ENCODE measurements at places on chromosomes 5 and 9.
A peak's percentile ranks its signal among the peaks of the same experiment; 100 is the strongest.

- H3K27ac ChIP-seq: no peak overlapping the region
- no peak overlapping the region for H3K4me3 ChIP-seq
- H3K27me3 ChIP-seq: no peaks in the 10 kb centered on the region
- H3K36me3 ChIP-seq: no peaks in the 10 kb centered on the region
- no peaks in the 10 kb centered on the region for H3K4me1 ChIP-seq
- DNase-seq: no peak
Observed at GRCh38 chr9:89821081-89821480, 216.3 kb downstream of the GADD45G start.

- H3K36me3 ChIP-seq: no peaks in the 10 kb centered on the region
- H3K4me1 ChIP-seq: no peaks in the 10 kb centered on the region
- H3K27me3 ChIP-seq: no peaks in the 10 kb centered on the region
- peak overlapping the region; percentile 82 for H3K4me3 ChIP-seq
Observed at GRCh38 chr5:142356716-142357468, 32.1 kb upstream of the SPRY4 start.

DNA sequence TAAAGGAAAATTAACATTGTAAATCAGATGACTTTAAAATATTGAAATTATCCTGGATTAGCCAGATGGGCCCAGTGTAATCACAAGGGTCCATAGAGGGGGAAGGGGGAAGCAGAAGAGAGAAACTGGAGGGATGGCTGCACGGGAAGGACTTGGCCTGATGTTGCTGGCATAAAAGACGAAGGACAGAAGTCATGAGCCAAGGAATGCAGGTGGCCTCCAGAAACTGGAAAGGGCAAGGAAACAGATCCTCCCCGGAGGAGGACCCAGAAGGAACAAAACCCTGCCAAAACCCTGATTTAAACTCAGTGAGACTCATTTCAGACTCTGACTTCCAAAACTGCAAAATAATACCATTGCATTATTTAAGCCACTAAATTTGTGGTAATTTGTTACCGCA, 100.2 kb downstream of the ADAMTS2 start:
- H3K4me3 ChIP-seq: no peak overlapping the region
- H3K27ac ChIP-seq: no peak overlapping the region
- no peaks in the 10 kb centered on the region for H3K4me1 ChIP-seq
- no peaks in the 10 kb centered on the region for H3K36me3 ChIP-seq

DNA sequence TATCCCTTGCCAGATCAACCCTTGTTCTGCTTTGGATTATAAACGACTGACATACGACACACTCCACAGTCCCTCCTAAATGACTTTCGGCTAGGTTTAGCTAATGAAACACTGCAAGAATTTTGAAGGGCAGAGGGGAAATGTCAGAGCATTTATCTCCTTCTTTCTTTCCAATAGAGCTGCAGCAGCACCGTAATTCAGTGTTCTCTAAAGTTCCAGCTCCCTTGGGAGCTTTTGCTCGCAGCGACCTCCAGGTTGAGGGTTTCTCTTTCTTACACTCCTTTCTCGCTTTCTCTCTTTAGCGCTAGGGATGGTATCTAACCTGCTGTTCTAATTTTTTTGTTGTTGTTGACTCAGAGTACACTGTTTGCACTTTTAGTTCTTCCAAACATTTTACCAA, 467.1 kb upstream of the ST8SIA4 start:
- no peaks in the 10 kb centered on the region for H3K4me1 ChIP-seq
- no peaks in the 10 kb centered on the region for H3K27me3 ChIP-seq
- H3K4me3 ChIP-seq: no peak overlapping the region
- DNase-seq: no peak
- H3K36me3 ChIP-seq: no peaks in the 10 kb centered on the region
- H3K27ac ChIP-seq: no peak overlapping the region

DNA sequence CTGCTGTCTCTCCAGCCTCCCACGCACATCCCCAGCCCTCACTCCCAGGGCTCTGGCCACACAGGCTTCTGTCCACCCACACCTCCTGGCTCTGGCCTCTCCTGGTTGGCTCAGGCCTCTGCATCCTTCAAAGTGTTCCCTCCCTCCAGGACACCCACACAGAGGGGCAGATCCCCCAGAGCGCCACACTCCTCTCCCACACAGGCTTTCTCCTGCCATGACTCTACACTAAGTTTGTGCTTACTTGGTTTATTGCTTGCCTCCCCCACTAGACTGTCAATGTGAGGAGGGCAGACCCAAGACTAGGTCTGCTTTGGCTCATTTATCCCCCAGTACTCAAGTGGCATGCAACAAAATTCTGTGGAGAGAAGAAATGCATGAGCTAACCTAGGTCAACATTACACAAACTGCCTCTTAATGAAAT, 67.0 kb upstream of the SPOCK1 start:
- H3K4me3 ChIP-seq: no peak overlapping the region
- no peaks in the 10 kb centered on the region for H3K36me3 ChIP-seq
- no peak for DNase-seq
- peak overlapping the region; percentile 58 for H3K27ac ChIP-seq

GRCh38 chr5:72556351-72557166, 49.3 kb upstream of the ZNF366 start:
- no peak for DNase-seq
- H3K27me3 ChIP-seq: no peaks in the 10 kb centered on the region
- no peaks in the 10 kb centered on the region for H3K36me3 ChIP-seq
- peak overlapping the region; percentile 46 for H3K4me3 ChIP-seq
- no peaks in the 10 kb centered on the region for H3K4me1 ChIP-seq

DNA sequence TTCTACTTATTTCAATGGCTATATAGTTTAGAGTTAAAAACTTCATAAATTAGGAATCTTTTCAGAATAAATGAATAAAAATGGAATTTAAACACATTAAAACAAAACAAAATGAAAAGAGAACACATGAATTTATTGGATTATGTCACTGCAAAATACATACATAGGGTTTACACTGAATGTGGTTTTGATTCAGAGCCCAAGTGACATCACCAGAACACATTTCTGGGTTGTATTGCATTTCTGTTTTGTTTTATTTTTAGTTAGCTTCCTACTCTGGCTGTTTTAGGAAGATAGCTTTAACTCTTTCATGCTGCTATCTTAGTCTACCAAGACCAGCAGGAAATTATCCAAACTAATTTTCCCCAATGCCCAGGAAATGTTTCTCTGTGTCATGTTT, 1935.0 kb downstream of the EFNA5 start:
- no peaks in the 10 kb centered on the region for H3K27me3 ChIP-seq
- DNase-seq: no peak
- no peak overlapping the region for H3K27ac ChIP-seq
- no peaks in the 10 kb centered on the region for H3K36me3 ChIP-seq
- H3K4me1 ChIP-seq: no peaks in the 10 kb centered on the region

- no peaks in the 10 kb centered on the region for H3K4me1 ChIP-seq
- H3K27me3 ChIP-seq: no peaks in the 10 kb centered on the region
- DNase-seq: no peak
- no peak overlapping the region for H3K27ac ChIP-seq
- H3K36me3 ChIP-seq: no peaks in the 10 kb centered on the region
Observed at GRCh38 chr5:30502277-30502676, 691.2 kb upstream of the CDH6 start.

Data from breast epithelium (tissue), 4 donors.